ENCODE measurements at places on chromosomes 1 and 21.

- DNase-seq = no peak
Measured at GRCh38 chr1:212190169-212190568, 95.0 kb upstream of the PPP2R5A start.

DNA sequence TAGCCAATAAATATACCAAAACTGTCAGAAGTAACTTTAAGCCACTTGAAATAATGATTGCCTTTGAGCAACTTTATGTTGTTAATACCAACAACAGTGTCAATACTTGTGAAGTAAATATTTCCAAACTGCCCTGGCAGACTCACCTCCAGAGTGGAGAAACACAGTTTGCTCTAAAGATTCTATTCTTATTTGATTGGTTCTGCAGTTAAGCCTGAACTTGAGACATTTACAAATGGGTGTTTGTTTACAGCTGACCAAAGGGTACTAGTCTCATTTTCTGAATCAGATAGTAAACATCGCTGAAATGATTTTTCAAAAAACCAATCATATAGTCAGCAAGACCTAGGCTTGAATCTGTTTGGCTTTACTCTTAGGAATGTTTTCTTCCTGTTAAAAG, 1.3 kb upstream of the MYOC start:
- no peak for DNase-seq

- no peak for DNase-seq
Measured at GRCh38 chr1:228852024-228852423, 116.7 kb downstream of the RHOU start.

GRCh38 chr1:208025031-208025430, 114.1 kb upstream of the CD34 start:
- no peak for DNase-seq

DNA sequence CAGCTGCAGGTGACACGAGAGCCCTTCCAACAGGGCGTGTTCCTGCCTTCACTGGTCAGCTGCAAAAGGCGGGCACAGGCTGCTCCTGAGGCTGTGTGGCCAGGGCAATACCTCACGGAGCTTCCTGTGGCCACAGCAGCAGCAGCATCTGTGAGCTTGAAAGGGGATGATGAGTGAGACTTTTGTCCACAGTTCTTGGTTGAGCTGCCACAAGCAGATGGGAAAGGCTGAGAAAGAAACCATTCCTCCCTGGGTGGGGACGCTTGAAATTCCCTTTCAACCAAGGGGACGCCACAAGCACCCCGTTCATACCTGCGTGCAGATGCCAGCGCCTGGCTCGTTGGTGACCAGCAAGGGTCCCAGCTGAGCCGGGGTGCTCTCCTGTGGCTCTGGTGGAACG, 37.6 kb downstream of the B3GALT5 start:
- DNase-seq = no peak

- no peak for DNase-seq
Measured at GRCh38 chr21:32415451-32416398, 3.2 kb downstream of the EVA1C start.

DNA sequence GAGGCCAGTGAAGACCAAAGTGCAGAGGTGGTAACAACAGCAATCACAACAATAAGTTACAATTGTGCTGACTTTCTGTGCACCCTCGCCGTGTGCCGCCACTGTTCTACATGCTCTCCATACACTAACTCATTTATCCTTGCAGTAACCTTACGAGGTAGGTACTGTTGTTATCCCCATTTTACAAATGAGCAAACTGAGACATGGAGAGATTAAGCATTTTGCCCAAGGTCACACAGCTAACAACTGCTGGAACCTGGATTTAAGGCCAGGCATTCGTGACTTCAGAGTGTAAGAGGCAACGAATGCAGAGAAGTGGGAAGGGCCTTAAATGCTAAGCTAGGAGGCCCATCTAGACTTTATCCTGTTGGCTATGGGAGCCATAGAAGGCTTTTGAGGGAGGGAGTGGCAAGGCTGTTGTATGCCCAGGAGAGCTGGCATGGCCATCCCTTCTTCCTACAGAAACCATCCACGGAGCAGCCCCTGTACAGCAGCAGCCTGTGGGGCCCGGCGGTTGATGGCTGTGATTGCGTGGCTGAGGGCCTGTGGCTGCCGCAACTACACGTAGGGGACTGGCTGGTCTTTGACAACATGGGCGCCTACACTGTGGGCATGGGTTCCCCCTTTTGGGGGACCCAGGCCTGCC, 36.6 kb downstream of the AZIN2 start:
- no peak for DNase-seq

- no peak for DNase-seq
Measured at GRCh38 chr1:40890771-40891170, 28.6 kb upstream of the CITED4 start.

DNA sequence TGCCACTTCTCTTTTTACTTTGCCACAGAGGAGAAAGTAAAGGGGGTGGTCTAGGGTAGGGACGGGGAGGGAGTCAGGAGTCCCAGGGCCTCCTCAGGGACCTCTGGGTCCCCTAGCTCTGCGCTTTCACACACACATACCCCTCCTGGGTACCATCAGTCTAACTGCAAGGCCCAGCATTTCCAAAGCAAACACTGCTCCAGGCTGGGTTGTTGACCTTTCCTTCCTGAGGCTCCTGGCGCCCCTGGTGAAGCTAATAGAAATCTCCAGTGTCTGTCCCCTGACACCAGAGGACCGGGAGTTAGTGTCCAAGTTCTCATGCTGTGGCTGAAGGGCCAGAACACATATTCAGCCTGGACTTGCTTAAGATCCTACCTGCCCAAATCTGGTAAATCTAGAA, 3.9 kb downstream of the TMEM63A start:
- DNase-seq = no peak

DNA sequence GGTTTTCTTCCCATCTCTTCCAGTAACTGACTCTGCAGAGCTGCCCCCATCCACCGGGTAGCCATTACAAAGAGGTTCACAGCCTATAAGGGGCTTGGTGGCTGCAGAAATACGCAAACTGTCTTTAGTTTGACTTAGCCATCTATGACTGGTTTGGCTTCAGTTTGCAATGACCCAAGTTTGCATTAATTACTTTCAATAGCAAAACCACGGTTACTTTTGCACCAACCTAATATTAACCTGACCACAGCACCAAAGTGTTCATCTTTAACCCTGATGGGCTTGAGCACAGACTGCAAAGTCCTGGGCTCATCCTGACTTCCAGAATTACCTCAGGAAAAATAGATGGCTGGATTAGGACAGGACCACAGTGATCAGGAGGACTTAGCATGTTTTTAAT, 2.2 kb upstream of the HAO2 start:
- DNase-seq = no peak

- DNase-seq = peak; percentile 30
Measured at GRCh38 chr1:144551543-144552424, 40.9 kb upstream of the PPIAL4F start.

DNA sequence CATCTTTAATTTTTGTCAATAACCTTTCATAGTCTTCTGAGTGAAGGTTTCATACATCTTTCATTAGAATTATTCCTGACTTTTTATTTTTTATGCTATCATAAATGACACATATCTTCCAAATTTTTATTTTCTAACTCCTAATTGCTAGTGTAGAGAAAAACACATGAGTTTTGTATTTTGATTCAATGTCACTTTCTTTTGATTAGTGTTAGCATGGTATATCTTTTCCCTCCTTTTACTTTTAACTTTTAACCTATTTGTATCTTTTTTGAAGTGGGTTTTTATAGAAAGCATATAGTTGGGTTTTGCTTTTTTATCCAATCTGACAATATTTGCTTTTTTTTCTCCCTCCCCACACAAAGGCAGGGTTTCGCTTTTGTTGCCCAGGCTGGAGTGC, 43.2 kb downstream of the SDCCAG8 start:
- no peak for DNase-seq

DNA sequence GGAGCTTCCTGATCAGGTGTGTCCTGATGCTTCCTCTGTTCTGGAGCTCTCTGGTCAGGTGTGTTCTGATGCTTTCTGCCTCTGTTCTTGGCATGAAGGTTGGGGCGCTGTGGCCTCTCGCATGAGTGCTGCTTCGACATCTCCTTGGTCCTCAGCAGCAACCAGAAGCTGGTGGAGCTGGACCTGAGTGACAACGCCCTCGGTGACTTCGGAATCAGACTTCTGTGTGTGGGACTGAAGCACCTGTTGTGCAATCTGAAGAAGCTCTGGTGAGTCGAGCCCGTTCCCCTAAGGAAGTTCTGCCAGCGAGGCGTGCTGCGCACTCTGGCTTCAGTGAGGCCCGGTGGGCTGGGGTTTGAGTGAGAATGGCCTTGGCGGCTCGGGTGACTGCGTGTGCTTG, 18.0 kb downstream of the NLRP3 start:
- no peak for DNase-seq

- no peak for DNase-seq
Measured at GRCh38 chr1:3788756-3789420, 7.4 kb downstream of the LRRC47 start.

DNA sequence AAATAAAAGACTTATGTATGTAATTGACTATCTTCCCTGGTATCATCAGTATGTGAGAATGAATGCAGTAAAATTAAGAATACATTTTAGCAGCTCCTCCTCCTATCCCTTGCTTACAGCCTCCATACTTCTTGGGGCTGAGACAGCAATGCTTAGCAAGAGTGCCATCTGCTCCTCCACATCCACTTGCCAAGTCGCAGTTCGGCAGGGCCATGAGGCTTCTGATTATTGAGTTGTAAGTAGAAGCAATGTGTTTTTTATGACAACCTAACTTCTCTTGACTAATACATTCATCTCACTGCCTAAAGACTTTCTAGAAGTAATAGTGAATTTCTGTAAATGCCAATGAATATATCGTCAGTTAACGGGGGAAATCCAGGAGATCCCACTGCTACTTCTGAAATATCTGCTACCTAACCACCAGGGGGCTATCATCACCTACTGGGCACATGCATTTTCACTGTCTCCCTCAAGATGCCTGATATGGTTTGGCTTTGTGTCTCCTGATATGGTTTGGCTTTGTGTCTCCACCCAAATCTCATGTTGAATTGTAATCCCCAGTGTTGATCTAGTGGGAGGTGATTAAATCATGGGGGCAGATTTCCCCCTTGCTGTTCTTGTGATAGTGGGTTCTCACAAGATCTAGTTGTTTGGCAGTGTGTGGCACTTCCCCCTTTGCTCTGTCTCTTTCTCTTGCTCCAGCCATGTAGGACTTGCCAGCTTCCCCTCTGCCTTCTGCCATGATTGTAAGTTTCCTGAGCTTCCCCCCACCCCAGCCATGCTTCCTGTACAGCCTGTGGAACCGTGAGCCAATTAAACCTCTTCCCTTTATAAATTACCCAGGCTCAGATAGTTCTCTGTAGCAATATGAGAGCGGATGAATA, 59.6 kb downstream of the EXTL2 start:
- DNase-seq = no peak

- no peak for DNase-seq
Measured at GRCh38 chr1:219587801-219588561, 24.9 kb downstream of the ZC3H11B start.

- DNase-seq = no peak
Measured at GRCh38 chr1:14977338-14977931, 176.1 kb upstream of the TMEM51 start.

- DNase-seq = no peak
Measured at GRCh38 chr1:72438270-72438669, 155.9 kb upstream of the NEGR1 start.

- DNase-seq = no peak
Measured at GRCh38 chr1:59173721-59174120, 123.2 kb upstream of the FGGY start.

- no peak for DNase-seq
Measured at GRCh38 chr1:96845464-96845863, 123.9 kb downstream of the PTBP2 start.

DNA sequence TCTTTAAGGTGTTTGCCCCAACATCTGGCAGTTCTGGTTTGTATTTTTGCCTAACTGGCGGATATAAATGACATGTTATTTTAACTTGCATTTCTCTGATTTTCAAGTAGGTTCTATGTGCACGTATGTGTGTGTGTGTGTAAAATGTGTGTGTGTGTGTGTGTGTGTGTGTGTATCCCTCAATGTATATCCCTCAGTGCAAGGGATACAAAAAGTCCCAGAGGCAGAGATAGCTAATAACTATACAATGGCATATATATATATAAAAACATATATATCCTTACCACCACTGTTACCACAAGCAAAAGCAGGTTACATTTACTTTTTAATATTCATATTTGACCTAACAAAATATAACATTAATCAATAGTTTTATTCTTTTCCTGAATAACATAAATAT, 95.0 kb upstream of the NR5A2 start:
- no peak for DNase-seq

DNA sequence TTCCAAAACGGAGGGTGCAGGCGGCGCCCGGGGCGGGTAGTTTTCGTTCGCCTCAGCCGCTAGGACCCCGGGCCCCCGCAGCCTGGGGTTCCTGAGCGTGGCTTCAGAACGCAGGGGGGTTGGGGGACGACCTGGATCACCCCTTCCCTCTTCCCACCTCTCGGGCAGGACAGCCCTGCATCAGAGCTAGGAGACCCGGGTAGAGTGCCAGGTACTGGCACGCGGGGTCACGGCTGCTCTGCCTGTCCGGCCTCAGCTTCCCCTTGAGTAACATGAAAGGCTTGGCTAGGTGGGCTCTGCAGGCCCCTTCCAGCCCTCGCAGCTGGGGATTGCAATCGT, 484 bp downstream of the DFFB start:
- no peak for DNase-seq
